Stimulated activated CD8-positive, alpha-beta memory T cell treated with anti-CD3 and anti-CD28 coated beads, Interleukin-12 subunit alpha, Interleukin-12 subunit beta, amount 100 ng/mL, for 1 hour (primary cell): ENCODE measurements at places on chromosomes 4 and X.

DNA sequence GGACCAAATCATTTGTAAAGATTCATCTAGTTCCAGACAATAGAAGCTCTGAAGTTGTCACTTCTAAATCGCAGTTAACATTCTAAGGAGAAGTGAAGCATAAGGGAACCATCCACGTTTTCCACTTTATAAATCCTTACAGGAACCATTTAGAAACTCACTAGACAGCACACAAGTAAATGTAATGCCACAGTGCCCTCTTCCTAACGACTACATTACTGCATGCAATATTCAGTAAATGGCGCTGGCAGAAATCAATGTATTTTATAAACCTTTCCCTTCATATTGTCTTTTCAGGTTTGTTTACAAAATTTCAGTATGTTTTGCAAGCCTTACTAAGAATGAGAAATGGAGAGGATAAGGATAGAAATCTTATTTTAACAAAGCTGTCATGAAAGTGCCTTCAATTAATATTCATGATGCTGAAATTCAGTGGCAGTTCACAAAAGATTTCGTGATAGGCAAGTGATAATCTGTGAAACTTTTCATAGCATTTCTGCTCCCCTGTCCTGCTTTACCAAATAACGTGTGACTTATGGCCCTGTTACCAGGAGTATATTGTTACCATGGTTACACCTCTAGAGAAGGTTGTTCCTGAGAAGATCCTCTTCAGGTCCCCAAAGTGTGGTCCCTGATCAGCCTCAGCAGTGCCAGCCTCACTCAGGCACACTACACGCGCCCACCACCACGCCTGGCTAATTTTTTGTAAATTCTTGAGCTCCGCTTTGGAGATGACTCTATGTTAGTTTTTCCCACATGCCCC, 54.2 kb downstream of the TMA16 start:
- DNase-seq = no peak

- DNase-seq = no peak
Observed at GRCh38 chr4:169305173-169305572, 34.4 kb upstream of the SH3RF1 start.

- no peak for DNase-seq
Observed at GRCh38 chrX:132508834-132509233, 20.0 kb upstream of the MBNL3 start.

- DNase-seq = no peak
Observed at GRCh38 chr4:126807132-126807531, 825.6 kb upstream of the INTU start.

- no peak for DNase-seq
Observed at GRCh38 chr4:3305610-3306371, 13.0 kb downstream of the RGS12 start.

DNA sequence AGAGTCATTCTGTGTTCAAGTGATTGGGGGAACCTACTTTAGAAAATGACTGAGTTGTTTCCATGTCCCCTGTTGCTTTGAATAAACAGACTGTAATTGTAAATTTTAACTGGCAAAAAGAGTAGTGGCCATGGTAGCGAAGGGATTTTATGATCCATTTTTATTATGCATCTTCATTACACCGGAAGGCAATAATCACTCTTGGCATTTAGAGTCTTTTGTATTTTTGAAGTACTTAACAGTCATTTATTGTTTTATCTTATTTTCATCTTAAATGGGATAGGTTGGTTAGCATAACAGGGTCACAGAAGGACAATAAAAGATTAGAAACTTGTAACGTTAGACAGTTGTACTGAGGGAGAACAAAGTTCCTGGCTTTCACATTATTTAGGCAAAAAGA, 11.0 kb upstream of the OTC start:
- no peak for DNase-seq

GRCh38 chrX:74080165-74080564, 223.8 kb upstream of the ZCCHC13 start:
- DNase-seq = no peak

DNA sequence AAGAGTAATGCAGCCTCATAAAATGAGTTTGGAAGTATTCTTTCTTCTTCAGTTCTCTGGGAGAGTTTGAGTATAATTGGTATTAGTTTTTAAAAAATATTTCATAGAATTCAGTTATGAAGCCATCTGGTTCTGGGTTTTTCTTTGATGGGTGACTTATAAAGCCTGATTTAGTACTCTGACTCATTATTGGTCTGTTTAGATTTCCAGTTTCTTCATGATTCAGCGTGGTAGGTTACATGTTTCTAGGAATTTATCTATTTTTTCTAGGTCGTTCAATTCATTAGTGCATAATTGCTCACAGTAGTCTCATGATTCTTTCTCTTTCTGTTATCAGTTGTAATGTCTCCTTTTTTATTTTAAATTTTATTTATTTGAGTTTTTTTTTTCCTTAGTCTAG, 111.2 kb downstream of the CEP44 start:
- DNase-seq = no peak

DNA sequence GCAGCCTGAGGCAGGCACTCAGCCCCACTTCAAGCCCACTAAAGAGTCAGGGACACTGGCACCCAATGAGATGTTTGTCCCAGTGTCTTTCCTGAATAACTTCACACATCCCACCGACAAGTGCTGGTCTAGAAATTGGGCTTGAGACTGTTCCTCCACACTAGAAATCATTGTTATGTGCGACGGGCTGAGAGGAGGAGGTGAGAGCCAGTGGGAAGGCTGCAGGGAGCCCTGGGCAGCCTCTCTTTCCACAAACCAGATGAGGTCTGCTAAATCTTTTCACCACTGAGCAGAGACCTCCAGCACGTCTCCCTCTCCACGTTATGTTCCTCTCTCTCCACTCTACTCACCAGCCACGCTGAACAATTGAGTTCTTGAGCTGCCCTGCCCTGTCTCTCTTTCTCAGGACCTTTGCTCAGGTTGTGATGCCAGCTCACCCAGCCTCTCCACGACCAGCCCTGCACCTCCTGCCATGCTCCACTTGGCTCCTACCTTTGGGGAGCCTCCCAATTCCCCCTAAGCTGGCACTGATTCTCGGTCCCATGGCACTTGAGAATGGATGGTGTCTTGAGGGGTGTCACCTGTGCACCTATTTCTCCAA, 8.4 kb downstream of the SCD5 start:
- DNase-seq = no peak

DNA sequence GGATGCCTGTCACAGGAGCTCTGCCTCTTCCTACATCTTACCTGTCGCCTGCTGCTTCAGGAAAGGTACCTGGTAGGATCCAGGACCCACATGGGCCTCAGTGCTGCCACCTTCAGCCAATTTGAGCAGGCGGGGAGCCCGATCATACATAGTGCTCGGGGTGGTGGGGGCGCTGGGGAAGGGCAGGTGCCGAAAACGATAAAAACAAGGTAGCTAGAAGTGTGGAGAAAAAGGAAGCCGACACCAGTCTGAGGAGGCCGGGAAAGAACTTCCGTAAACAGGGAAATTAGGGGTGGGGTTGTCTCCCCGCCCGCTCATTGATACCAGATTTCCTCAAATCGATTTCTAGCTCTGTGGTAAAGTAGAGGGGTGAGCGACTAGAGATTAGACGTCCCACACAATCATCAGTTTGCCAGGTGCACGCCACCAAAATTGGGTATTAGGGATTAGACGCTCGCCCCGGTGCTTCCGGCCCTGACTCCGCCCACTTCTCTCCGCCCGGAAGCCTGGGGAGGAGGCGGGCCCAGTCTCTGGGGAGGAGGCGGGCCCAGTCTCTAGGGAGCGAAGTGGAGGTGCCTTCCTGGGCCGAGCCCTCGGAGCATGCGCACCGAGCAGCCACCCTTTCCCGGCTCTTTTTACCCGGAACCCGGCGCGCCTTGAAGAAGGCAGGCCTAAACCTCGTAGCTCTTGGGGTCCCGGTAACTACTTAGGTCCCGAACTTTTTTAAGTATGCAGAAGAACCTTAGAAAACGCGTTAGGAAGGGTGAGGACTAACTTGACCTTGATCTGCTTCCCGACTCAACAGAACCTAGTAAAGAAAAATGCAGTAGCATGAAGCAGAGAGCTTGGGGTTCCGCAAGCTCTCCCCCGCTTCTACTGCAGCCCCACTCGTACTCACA, at the start of gene STPG2:
Gene STPG2, minus strand, starts transcription at position 476 of the 899 bp plus-strand sequence.
- peak; percentile 87 for DNase-seq

DNA sequence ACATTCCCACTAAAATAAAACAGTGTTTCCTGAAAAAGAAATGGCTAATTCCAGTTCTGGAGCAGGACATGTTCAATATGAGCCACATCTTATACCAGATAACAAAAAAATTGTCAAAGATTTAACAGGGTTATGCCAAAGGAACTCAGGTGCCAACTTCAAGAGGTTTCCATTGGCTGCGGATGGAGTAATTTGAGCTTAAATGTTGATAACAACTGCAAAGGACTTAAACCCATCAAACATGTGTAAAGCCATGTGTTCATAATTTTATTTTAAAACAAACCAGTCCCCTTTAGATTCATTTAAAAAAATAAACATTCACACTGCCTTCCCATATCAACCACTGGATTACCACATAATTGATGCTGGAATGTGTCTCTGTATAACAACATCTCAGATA, 156.4 kb upstream of the PCDH18 start:
- no peak for DNase-seq

DNA sequence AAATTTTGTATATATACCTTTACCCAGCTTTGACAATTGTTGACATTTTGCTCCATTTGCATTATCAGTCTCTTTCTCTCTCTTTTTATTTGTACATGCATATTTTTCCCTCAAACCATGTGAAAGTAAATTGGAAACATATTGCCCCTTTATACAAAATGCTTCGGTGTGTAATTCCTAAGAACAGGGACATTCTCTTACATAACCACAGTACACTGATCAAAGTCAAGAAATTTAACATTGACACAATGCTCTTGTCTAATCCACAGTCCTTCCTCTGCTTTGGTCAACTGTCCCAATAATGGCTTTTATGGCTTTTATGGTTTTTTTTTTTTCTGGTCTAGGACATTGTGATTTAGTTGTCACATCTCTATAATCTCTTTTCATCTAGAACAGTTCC, 9.5 kb upstream of the SMS start:
- DNase-seq = no peak

DNA sequence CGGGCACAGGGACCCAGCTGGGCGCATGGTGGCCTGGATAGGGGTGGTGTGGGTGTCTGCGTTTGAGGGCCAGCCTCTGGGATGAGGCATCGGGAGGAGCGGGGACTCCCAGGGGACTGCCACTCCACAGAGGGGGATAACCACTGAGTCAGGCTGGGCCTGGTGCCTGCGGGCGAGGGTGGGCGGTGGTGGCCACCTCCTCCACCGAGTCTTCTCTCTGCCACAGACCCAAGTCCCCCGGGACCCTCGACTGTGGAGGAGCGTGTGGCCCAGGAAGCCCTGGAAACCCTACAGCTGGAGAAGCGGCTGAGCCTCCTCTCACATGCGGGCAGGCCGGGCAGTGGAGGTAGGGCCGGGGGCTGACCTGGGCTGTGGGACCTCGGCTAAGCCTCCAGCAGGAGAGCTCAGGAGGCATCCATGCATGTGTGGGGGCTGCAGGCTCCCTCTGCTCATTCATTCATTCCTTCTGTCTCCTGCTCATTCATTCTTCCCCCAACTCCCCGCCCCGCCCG, 26.4 kb downstream of the DOK7 start:
- no peak for DNase-seq

DNA sequence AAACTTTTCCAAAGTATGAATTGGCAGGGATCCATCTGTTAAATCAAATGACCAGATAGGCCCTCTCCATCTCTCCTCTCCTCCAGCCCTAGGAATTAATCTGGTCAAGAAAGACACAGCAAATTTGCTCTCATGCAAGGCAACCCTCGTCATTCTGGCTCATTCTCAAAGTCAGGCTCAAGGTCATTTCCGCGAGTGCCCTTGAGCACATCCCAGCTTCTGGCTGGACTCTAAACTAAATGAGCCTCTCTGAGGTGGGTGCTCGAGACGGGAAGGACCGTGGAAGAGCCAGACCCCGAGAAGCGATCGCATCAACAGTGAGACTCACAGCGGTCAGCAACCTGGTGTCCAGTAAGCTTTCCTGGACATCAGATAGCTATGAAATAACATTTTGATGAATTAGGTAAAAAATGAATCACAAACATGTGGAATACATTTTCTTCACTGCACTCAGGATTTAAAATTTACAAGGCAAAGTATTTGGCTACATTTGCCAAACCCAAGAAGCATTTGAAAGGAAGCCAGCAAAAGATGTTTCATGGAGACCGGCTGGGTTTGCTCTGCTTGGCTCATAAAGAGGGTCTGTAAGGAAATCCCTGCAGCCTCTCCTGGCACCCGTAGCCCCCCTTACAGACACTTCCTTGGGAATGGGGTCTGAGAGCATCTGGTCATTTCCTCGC, 121.0 kb downstream of the ENPP6 start:
- no peak for DNase-seq

- no peak for DNase-seq
Observed at GRCh38 chr4:2068198-2068470, 9.0 kb downstream of the NAT8L start.
